ENCODE measurements at places on chromosomes 6 and 20. TPM values are rescaled to one million over a fixed set of nuclear protein-coding genes. Genes with fewer than 3 reads are reported as not detected.
A peak's percentile ranks its signal among the peaks of the same experiment; 100 is the strongest.

DNA sequence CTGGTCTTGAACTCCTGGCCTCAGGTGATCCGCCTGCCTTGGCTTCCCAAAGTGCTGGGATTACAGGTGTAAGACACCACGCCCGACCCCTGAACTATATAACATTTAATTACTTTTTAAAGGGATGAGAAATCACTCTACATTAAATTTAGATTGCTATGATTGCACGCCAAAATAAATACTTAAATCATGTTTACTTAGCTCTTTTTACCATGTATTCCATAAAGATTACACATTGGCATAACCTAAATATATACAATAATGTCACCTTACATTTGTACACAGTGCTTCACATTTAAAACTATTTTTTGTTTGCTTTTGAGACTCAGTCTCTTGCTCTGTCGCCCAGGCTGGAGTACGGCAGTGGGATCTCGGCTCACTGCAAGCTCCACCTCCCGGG, 86.4 kb downstream of the IRAK1BP1 start:
- no peak for DNase-seq

DNA sequence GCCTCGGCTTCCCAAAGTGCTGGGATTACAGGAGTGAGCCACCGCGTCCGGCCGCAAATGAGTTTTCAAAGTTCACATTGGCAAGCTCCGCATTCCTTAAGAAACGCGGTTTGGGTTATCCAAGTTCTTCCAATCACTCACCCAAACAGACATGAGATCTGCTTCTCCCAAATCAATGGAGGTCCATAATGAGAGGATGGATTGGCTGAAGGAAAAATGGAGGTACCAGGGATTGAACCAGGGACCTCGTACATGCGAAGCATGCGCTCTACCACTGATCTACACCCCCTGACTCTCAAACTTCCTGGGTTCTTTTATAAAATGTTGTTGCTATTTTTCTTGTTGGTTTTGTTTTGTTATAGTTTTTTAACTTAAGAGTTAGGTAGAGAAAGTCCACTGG, 170.0 kb downstream of the GPX5 start:
- DNase-seq = peak; percentile 8

- no peak for DNase-seq
These were observed 195.4 kb downstream of the TBX18 start for GRCh38 chr6:84568971-84569370.

- DNase-seq = no peak
These were observed 30.6 kb upstream of the PIM1 start for GRCh38 chr6:37139230-37139962.

DNA sequence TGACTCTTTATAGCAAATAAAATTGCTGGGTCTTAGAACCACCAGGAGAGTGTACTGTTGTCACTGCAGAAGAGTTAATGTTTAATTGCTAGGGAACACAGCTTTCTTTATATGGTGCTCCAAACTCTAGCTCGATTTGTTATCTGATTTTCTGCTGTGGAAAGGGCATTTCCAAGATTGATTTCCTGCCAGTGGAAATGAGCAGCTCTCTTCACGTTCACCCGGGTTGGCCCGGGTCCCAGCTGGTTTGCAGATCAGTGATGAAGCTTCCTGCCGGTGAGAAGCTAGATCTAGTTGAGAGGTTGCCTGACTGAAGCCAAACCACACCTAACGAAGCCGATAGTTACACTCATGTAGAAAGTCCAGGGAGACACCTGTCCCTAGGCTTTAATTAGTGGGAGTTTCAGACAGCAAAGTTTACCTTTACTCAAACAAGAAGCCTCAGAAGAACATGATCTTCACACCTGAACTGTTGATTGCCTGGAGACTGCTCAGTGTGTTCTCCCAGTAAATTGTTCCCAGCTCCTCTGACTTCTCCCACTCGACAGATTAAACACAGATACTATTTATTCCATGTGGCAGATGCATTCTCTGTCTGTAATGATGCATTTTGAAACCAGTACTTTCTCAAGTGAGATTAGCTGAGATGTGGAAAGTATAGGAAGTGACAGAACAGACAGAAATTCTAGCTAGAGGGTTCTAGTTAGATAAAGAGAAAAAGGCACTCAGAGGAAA, 27.8 kb downstream of the PAQR8 start:
- peak; percentile 50 for DNase-seq

DNA sequence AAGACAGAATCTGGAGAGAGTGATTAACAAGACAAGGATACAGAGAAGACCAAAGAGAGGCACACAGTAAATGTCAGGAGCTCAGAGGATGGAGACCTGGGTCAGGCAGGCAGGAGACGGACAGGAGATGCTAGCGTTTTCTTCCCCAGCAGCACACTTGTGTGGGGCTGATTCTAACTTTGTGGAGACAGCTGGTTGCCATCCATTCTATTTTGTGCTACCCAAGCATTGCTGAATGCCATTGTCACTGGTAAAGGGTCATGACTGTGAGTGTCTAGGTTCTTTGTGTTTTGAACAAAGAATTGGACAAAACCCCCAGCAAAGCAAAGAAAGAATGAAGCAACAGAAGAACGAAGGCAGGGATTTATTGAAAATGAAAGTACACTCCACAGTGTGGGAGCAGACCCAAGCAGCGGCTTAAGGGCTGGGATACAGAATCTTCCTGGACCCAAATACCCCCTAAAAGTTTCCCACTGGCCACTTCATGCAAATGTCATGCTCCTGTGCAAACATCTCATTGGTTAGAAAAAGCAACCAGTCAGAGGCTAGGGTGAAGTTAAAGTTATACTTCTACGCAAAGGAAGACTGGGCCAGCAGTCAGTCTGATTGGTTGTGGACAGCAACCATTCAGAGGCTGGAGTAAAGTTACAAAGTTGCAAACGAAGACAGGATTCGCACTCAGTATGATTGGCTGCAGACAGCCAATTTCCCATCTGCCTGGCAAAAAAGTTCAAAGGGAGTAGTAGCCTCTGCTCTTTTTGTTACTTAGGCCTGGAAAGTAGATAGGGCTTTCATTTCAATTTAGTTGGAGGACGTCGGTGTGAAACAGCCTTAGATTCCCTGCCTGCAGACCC, 17.5 kb downstream of the PTK7 start:
- DNase-seq = no peak

DNA sequence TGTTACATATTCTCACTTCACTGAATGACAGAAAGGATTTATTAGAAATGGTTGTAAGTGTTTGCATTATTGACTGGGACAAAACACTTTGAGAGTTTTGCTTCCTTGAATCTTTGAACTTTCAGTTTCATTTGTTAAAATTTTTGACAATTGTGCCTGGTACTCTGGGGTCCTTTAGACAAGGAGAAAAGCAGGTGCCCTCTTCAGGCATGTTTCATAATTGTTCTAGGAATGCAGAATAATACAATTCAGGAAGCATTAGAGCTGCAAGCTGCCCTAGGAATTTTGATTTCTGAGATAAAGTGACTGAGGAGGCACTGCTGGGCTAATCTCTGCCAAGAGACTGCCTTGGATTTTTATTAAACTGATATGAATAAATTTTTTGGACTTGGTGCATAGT, 49.7 kb downstream of the TOP1 start:
- no peak for DNase-seq

- no peak for DNase-seq
These were observed 44.8 kb upstream of the ENPP1 start for GRCh38 chr6:131762984-131763383.

- no peak for DNase-seq
These were observed 394.9 kb downstream of the MAFB start for GRCh38 chr20:40294175-40294574.

DNA sequence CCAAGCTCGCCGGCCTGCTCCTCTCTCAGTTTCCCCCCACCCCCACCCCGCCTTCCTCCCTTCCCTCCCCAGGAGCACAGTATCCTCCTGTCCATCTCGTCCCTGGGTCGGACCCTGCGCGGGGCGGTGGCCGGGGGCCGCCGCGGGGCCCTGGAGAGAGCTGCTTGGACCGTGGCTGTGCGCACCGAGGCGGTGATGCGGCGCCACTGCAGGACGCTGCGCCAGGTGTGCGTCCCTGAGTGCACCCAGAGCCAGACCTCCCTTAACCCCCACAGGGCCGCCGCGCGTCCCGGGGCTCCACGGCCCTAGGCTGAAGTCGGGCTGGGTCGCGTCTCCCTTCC, 2.2 kb downstream of the C20orf204 start:
- DNase-seq = no peak

DNA sequence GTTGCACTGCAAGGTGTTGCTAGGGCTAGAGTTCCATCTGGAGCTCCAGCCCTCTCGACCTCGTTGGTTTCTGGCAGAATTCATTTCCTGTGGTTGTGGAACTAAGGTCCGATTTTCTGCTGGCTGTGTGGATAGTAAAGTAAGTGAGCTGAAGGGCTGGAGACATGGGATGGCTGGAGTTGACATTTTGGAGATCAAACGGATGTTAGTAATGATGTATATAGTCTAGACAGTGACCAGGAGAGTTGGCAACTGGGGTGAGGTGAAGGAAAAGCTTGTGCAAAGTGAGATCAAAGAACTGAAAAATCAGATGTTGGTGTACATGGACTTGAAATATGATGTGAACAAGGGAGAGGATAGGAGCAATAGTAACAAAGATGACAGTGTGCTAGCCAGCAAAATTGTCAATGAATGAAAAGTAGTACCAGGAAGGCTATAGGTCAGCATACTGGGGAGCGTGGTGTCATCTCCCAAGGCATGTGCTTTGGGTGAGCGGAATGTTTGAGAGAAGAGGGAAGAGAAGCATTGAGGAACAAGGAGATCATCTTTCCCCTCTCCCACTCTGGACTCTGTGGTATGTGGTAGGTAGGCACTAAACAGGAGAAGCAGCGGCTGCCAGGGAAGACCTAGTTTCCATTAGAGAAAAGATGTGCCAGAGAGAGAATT, 7.8 kb downstream of the QRSL1 start:
- DNase-seq = no peak

- no peak for DNase-seq
These were observed 3.6 kb upstream of the ADGRG6 start for GRCh38 chr6:142297996-142298753.

- DNase-seq = no peak
These were observed 92.7 kb upstream of the ARMC2 start for GRCh38 chr6:108755257-108756240.

- no peak for DNase-seq
These were observed 914.9 kb upstream of the FLRT3 start for GRCh38 chr20:15252304-15252703.

Gene BFSP1
- total RNA-seq = 1.2 TPM

Gene HLA-DRB5
- total RNA-seq = not detected

Gene WFDC8
- not detected for total RNA-seq

Gene MUCL3
- 0.09 TPM for total RNA-seq

Gene FOXS1
- total RNA-seq = not detected

Gene SCRT2
- total RNA-seq = not detected

Gene PTGIS
- total RNA-seq = 6.3 TPM

Gene CPNE5
- 2.6 TPM for total RNA-seq

Measured in activated T-cell treated with anti-CD3 and anti-CD28 coated beads, Interleukin-2, amount 50 U/mL, for 72 hours (primary cell).